ENCODE measurements at places on chromosomes 6 and 20.

DNA sequence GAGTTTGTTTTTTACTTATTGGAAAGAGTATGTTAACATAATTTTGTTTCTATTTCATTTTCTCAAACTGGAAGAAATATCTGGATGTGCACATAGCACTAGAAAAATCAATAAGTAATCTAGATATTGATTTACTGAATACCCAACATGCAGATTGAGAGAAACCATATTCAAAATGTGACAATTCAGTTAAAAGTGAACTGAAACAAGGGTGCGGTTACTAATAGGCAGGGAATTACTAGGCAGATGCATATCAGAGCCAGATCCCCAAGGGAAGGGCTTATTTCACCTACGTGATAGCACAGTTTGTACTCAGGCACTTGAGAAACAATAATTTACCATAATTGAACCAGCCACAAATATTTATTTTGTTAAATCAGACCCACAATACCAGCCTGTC lies 493.1 kb upstream of the FLRT3 start:
- DNase-seq: no peak

GRCh38 chr20:61260905-61261304 lies 8.8 kb downstream of the CDH4 start:
- DNase-seq: no peak

GRCh38 chr20:49631061-49631716 lies 63.3 kb upstream of the PTGIS start:
- no peak for DNase-seq

DNA sequence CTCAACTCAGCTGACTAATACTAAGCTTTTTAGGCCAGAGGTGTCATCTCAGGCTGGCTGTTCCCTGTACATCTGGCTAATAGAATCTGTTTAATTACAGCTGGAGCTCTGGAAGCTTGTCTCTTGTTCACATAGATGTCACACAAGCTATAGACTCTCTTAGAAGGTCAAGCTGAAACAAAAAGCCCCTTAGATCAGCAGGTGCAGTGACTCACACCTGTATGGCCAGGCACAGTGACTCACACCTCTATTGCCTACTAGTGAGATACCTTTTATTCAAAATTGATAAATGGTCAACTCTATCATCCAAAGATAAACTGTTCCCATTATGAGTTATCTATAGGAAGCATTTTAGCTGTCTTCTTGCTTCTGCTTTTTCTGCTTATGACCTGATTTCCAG lies 29.9 kb upstream of the MTHFD1L start:
- DNase-seq: no peak

- no peak for DNase-seq
These were observed 81.2 kb downstream of the PTPN1 start for GRCh38 chr20:50591233-50591852.

DNA sequence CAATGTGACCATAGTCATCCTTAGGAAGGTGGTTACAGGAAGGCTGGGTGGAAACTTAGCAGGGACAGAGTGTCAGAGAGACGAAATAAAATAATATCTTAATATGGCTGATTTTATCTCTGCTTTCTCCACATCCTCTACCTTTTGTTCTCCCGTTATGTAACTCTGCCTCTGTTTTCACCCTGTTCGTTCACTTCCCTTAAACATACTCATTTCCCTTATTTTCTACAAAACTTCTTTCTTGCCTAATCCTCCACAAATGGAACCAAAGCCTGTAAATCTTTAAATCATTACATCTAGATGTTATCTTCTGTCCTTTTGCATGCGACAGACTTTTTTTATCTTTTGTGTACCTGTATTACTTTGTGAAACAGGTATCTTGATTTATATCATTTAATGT lies 23.3 kb upstream of the CRIP3 start:
- no peak for DNase-seq

DNA sequence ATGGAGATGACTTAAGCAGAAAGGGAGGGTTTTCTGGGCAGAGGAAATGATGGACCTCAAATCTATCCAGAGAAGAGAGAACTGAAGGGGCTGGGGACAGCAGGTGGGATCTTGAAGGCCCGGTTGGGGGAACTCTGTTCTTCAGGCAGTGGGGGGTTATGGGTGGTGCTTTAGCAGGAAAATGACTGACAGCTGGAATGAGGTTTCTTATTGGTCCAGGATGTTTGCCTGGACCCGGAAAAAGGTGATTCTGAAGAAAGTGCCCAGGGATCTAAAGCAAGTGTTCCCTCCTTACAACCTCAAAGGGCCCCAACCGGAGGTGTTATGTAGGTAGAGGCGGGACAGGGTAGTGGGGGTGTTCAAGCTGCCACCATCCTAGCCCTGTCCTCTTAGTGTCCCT lies 11.3 kb upstream of the LKAAEAR1 start:
- DNase-seq: no peak

DNA sequence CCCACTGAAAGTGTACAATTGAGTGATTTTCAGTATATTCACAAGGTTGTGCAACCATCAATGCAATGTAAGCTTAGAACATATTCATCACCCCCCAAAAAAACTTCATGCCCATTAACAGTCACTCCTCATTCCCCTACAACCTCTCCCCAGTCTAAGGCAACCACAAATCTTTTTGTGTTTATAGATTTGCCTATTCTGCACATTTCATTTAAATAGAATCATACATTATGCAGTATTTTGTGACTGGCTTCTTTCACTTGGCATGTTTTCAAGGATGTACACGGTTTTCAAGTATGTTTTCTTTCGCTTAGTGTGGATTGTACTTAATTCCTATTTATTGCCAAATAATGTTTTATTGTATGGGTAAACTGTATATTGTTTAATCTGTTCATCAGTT lies 329.3 kb upstream of the RNF24 start:
- DNase-seq: no peak

GRCh38 chr20:25355011-25355595 lies 35.5 kb downstream of the ABHD12 start:
- no peak for DNase-seq

- DNase-seq: no peak
These were observed 338.3 kb upstream of the NT5E start for GRCh38 chr6:85111481-85112011.

GRCh38 chr6:45175272-45175671 lies 152.9 kb upstream of the RUNX2 start:
- DNase-seq: no peak

DNA sequence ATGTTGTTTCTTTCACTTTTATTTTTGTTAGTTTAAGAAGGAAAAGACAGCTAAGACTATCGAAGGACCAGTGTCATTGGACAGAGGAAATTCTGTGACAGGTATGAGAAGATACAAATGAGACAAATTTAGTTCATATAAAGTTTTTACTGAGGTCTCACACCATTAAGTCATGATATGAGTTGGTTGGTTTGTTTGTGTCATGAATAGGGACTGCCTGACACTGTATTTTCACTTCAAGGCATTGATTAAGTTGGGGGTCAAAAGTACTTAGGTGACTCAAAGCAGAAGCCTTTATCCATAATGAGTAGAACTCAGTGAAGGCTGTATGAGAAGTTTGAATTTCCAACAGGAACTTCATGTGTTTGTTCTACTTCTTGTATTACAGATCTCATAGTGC lies 21.3 kb upstream of the HIVEP2 start:
- DNase-seq: no peak

DNA sequence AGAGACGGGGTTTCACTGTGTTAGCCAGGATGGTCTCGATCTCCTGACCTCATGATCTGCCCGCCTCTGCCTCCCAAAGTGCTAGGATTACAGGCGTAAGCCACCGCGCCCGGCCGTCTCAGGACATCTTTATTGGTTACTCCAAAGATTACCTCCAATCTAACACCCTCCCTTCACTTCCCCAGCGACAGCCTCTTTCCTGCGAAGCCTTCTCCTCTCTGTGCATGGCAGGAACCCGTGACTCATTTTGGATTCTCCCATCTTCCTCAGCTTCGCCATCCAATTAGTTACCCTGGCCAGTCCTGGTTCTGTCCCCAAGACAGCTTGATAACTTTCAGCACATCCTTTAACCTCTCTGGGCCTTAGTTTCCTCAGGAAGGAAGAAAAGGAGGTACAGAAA lies 51.3 kb upstream of the TOX2 start:
- DNase-seq: no peak

DNA sequence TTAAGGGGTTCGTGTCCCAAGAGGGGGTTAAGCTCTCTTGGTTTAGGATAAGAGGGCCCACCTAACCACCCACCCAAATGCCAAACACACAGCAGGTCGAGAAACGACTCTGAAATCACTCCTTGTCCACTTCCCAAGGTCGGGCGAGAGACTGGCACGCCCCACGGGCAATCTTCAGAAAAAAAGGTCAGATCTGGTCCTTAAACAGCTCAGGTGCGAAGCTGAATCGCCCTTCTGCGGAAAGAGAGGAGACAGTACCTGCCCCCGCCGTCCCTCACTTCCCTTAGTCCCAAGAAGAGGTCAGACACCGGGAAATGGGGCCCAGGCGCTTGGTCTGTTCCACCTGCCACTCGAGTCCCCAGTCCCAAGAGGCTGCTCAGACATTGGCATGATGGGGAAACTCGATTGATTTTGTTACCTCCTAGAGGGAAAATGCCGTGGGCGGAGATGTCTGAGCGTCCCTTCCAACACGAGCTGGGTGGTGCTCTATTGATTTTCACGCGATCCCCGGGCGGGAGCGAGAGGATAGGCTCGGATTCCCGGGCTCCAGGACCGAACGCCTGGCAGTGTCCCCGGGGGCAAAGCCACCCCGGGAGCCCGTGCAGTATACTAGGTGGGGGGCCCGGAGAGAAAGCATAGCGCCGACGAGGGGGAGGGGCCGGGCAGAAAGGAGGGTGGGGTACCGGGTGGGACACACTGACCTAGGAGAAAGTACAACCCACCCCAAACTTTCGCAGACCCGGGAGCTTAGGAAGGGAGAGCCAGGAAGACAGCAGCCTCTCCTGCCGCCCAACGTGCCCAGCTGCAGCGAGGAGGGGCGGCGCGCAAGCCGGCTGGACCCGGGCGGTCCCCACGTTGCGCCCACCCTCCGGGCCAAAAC lies 1.1 kb upstream of the SAMD5 start:
- no peak for DNase-seq

- DNase-seq: no peak
These were observed 19.1 kb upstream of the FBXO9 start for GRCh38 chr6:53045891-53046673.

GRCh38 chr6:82909551-82909950 lies 156.1 kb downstream of the UBE3D start:
- DNase-seq: no peak

GRCh38 chr6:39665861-39666260 lies 59.3 kb downstream of the KIF6 start:
- no peak for DNase-seq

GRCh38 chr6:4615891-4616290 lies 160.3 kb upstream of the CDYL start:
- no peak for DNase-seq
